Right ventricle myocardium superior (tissue), 1 donor: ENCODE measurements at places on chromosomes 5 and 9. TPM values are rescaled to one million over a fixed set of nuclear protein-coding genes. Genes with fewer than 3 reads are reported as not detected.

GRCh38 chr5:8399471-8399870 lies 530.5 kb downstream of the MTRR start:
- DNase-seq = no peak

GRCh38 chr9:78314953-78315870 lies 18.3 kb downstream of the PSAT1 start:
- DNase-seq = no peak

DNA sequence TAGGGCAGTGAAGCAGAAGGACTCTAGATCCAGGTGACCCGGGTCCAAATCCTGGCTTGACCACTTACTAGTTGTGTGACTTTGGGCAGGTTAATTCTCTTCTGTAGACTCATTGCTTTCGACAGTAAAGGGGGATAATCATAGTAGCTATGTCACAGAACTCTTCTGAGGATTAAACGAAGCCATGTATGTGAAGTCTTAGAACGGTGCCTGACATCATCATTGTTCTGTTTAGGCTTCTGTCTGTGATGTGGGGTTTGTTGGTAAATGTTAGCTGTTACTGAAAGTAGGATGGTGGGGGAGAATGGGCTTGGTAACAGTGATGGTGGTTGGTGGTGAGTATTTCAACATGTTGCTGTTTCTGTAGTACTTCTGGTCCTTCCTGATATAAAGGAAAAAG lies 73.7 kb downstream of the MAP1B start:
- no peak for DNase-seq

Gene PCDHGA8
- total RNA-seq = 10.1 TPM

- DNase-seq = no peak
Observed at GRCh38 chr5:139915834-139916233, 120.2 kb downstream of the PSD2 start.

Gene DOLPP1
- 4.4 TPM for total RNA-seq
